ENCODE measurements at places on chromosomes 4 and X. TPM values are rescaled to one million over a fixed set of nuclear protein-coding genes. Genes with fewer than 3 reads are reported as not detected.

IL9R gene
- total RNA-seq, result not detected

RNF212 gene
- total RNA-seq, result not detected

TLL1 gene
- not detected for total RNA-seq

DNA sequence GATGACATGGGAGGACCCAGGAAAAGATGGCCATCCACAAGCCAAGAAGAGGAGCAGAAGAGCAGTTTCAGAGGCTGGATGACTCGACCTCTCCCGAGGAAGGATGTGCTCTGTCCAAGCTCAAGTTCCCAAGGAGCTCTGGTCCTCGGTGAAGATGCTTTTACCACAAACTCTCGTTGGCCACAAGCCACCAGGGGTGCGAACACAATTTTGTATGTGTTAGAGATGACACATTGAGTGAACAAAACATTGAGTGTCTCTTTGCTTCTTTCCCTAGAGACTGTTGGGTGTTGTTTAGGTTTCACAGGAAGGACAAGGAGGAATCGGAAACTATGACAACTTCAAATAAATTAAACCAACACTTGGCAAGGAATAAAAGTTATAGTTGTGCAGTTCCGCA, 26.3 kb downstream of the FGFBP1 start:
- no peak for DNase-seq

GRCh38 chrX:130704053-130705038, 198.7 kb downstream of the ENOX2 start:
- no peak for DNase-seq

DNA sequence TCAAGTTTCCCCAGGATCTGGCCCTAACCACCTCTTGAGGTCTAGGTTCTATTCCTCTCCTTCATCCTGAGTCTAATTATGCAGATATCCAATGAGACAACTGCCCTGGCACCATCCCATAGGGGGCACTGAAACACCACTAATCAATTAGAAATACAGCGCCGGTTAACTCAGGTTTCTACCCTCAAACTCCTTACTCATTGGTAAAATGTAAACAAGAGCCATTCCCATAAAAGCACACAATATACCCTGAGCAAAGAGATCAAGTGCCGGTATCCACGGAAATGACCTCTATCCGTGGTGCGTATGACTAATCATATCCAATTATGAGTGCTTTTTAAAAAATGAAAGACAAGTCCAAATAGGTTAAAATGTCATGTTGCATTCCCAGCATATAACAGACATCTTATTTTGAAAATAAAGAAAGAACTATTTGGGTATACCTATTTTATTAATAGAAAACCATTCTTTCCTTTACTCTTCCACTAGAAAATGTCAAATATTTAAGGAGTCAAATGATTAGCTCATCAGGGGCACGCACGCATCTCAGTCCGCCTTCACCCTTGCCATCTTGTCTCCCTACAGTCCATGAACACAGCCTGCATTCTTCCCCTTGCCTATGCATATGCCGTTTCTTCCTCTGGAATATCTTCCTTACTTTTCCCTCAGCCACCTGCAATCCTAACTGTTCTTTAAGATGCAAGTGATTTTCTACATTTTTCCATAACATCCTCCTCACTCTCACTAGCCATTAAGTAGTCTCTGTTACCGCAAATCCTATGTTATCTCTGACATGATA, 141.1 kb downstream of the MAML3 start:
- peak; percentile 71 for DNase-seq

DNA sequence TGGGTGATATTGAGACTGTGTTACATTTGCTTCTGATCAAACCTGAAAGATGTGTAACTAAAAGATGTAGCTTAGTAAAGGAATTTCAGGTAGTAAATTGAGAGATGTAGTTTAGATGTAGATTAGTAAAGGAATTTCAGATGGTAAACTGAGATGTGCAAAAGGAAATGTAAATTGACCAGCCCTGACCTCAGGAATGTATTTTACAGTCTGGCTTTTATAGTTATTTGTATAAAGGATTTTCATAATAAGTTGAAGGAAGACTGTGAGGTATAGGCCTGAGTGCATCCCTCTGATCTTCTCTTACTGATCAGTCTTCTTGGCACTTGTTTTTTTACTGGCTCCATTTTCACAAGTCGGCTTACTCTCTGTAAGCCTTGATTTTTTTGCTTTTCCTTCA, 3.2 kb downstream of the KLHL2 start:
- DNase-seq, result no peak

DNA sequence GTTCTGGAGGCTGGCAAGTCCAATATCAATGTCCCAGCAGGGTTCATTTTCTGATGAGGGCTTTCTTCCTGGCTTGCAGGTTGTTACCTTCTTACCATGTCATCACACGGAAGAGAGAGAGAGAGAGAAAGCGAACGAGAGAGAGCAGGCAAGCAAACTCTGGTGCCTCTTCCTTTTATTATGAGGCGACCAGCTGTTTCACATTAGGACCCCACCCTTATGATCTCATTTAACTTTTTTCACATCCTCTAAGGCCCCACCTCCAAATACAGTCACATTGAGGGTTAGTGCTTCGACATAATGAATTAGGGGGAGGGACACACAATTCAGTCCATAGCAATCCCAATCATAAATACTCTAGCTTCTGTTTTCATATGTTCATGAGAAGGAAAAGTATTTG, 10.6 kb upstream of the GPR174 start:
- DNase-seq, result no peak
